Activated CD4-positive, alpha-beta T cell treated with anti-CD3 and anti-CD28 coated beads for 36 hours (primary cell): ENCODE measurements at places on chromosomes 6 and 20. TPM values are rescaled to one million over a fixed set of nuclear protein-coding genes. Genes with fewer than 3 reads are reported as not detected.

DNA sequence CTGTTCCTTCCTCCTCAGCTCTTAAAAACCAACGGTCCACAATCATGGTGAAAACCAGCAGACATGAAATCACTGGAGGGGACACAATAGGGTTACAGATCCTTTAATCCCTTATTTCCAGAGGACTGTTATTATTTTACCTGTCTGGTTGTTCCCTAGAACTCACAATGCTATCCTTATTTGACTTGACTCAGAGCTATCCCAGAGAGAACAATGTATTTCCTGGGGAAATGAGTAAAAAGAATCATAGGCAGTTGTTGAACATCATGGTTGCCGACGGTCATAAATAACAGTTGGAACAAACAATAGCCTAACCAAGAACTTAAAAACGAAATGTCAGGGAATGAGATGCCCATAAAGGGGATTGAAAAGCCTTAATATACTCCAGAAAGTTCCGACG lies 9.3 kb downstream of the OR2H1 start:
- no peak for DNase-seq
- H3K27me3 ChIP-seq: peaks cover 10% of the 10 kb centered on the region
- no peak overlapping the region for H3K27ac ChIP-seq
- no peaks in the 10 kb centered on the region for H3K36me3 ChIP-seq
- no peaks in the 10 kb centered on the region for H3K4me1 ChIP-seq
- no peak overlapping the region for H3K4me3 ChIP-seq

GRCh38 chr6:21360336-21360735 lies 233.2 kb upstream of the SOX4 start:
- H3K4me1 ChIP-seq: no peaks in the 10 kb centered on the region
- no peak overlapping the region for H3K27ac ChIP-seq
- no peak overlapping the region for H3K4me3 ChIP-seq
- H3K27me3 ChIP-seq: no peaks in the 10 kb centered on the region
- H3K36me3 ChIP-seq: no peaks in the 10 kb centered on the region
- DNase-seq: no peak

DLL1 gene
- 0.91 TPM for total RNA-seq

GRCh38 chr20:8474027-8474668 lies 342.1 kb downstream of the PLCB1 start:
- H3K27me3 ChIP-seq: no peaks in the 10 kb centered on the region
- H3K4me1 ChIP-seq: no peaks in the 10 kb centered on the region
- DNase-seq: no peak
- no peak overlapping the region for H3K27ac ChIP-seq
- no peaks in the 10 kb centered on the region for H3K36me3 ChIP-seq

- H3K27ac ChIP-seq: no peak overlapping the region
- H3K4me1 ChIP-seq: peaks cover 7% of the 10 kb centered on the region
- H3K4me3 ChIP-seq: no peak overlapping the region
- no peaks in the 10 kb centered on the region for H3K36me3 ChIP-seq
Measured at GRCh38 chr6:166275714-166276166, 32.5 kb downstream of the PRR18 start.

GRCh38 chr6:14703586-14703985 lies 542.3 kb upstream of the JARID2 start:
- H3K27me3 ChIP-seq: no peaks in the 10 kb centered on the region
- no peak overlapping the region for H3K4me3 ChIP-seq
- peaks cover 34% of the 10 kb centered on the region for H3K4me1 ChIP-seq
- peaks cover 9% of the 10 kb centered on the region for H3K36me3 ChIP-seq
- DNase-seq: no peak

DNA sequence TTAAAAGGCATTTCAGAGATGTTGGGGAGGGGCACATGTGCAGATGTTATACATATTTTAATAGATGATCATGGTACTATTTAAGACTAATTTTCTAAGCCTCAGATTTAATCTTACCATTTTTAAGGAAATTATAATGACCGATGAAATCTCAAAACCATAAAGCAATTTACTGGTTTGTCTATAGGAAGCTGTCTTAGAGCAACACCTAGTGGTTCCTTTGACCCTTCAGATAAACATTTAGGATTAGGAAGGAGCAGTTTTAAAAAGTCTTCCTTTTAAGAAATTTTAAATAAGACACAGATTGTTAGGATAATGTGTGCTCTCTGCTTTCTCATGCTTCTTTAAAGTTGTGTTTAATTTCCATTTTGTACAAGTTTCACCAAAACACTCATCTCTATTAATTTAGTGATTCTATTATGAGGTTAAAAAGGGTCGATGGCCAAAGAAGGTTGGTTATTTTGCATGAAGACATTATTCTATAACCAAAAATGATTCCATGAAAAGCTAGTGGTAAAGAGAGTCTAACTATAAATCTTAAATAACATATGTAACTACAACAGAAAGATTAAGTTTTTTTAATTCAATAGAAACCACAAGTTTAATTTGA lies 376.4 kb downstream of the HACE1 start:
- no peak for DNase-seq
- H3K4me3 ChIP-seq: no peak overlapping the region
- H3K27me3 ChIP-seq: peaks cover 7% of the 10 kb centered on the region
- no peak overlapping the region for H3K27ac ChIP-seq

SMPDL3A gene
- total RNA-seq: not detected

DACT2 gene
- total RNA-seq: 0.39 TPM

DNA sequence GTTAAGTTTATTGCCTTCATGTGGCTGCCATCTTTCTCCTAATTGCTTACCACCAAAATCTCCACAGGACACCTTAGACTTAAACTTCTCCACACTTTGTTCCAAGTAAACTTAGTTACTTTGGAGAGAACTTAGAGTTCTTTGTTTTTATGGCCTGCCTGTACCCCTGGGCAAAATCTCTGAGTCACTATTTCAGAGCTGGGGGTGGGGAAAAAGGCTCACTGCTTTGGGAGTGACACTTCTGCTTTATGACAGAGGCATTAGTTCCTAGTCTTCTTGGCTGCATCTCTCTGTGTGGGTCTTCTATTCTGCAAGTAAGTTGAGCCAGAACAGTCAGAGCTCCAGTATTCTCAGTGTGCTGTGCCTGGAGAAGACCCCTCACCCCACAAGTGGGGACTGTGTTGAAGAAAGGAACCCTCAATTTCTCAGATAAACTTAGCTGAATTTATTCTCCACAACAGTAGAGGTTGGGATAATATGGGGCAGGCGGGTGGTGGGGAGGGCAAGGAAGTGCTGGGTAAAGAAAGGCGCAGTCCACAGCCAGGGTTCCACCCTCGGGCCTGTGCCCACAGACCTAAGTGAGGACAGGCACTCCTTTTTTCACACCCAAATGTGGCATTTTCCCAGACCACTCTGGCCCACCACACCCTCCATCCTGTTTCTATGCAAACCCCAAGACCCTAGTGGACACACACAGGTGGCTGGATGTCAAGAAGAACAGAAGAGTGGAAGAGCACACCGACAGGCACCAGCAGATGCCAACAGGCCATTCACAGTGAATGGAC lies 636.6 kb upstream of the MAN1A1 start:
- H3K36me3 ChIP-seq: no peaks in the 10 kb centered on the region
- H3K27me3 ChIP-seq: no peaks in the 10 kb centered on the region
- no peaks in the 10 kb centered on the region for H3K4me1 ChIP-seq

DNA sequence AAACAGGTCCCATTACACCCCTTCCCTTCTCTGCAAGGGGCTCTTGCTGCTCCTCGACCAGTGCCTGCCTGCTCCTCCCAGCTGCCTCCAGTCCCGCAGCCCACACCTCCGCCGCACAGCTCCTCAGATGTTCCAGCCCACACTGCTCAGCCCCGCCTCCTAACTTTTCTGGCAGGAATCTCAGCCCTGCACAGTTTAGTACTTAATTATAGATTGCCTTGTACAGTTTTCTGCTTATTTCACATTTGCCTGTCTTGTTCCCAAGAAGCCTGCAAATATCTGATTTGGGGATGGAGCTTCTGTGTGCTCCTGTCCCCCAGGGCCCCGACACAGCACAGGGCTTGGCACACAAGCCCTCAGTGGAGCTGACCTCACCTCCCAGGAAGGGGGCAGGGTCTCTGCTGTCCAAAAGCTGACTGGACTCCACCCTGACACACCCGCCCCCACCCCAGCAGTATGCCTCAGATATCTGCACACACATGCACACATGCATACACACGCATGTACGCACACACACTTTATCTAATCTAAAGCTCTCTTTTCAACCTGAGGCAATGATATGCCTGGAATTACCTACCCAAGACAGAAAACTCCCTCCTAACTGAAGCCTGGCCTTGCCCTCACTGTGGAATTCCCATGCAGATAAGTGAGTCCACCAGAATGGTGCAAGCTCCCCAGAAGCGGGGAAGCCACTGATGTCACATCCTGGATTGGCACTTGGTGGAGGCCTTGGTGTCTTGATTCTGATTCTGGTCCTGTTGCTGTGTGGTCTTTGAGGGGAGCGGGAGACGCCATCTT lies 1.2 kb upstream of the PNPLA1 start:
- DNase-seq: no peak
- H3K4me1 ChIP-seq: no peaks in the 10 kb centered on the region
- H3K27ac ChIP-seq: no peak overlapping the region
- H3K36me3 ChIP-seq: no peaks in the 10 kb centered on the region
- H3K4me3 ChIP-seq: no peak overlapping the region

DNA sequence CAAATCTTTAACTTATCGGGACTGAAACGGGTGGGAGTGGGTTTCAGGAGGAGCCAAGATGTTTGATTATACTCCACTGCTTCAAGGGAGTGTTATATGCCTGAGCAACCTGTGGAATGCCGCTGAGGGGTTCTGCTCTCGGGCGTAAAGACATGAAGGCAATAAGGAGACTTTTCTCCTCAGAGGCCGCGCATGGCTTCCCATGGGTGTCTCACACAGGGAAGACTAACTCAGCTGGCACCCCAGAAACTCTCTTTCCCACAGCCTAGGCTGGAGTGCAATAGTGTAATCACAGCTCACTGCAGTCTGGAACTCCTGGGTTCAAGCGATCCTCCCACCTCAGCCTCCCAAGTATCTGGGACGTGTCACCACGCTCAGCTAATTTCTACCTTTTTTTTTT lies 5.1 kb upstream of the C20orf141 start:
- H3K27ac ChIP-seq: no peak overlapping the region
- H3K4me1 ChIP-seq: no peaks in the 10 kb centered on the region
- DNase-seq: no peak
- H3K36me3 ChIP-seq: no peaks in the 10 kb centered on the region

- no peaks in the 10 kb centered on the region for H3K36me3 ChIP-seq
- H3K4me3 ChIP-seq: no peak overlapping the region
- no peak overlapping the region for H3K27ac ChIP-seq
- DNase-seq: no peak
- no peaks in the 10 kb centered on the region for H3K4me1 ChIP-seq
- no peaks in the 10 kb centered on the region for H3K27me3 ChIP-seq
Measured at GRCh38 chr6:51568771-51569170, 518.6 kb downstream of the PKHD1 start.

ADGRF5 gene
- total RNA-seq: not detected

EYA2 gene
- total RNA-seq: not detected

GRCh38 chr6:3885262-3886036 lies 36.3 kb downstream of the FAM50B start:
- DNase-seq: no peak
- no peaks in the 10 kb centered on the region for H3K4me1 ChIP-seq
- H3K27me3 ChIP-seq: peaks cover 2% of the 10 kb centered on the region
- no peaks in the 10 kb centered on the region for H3K36me3 ChIP-seq
- H3K4me3 ChIP-seq: no peak overlapping the region

MARCKS gene
- total RNA-seq: 0.27 TPM

BPIFB2 gene
- total RNA-seq: not detected

CCN2 gene
- not detected for total RNA-seq

NKX2-2 gene
- not detected for total RNA-seq

DNA sequence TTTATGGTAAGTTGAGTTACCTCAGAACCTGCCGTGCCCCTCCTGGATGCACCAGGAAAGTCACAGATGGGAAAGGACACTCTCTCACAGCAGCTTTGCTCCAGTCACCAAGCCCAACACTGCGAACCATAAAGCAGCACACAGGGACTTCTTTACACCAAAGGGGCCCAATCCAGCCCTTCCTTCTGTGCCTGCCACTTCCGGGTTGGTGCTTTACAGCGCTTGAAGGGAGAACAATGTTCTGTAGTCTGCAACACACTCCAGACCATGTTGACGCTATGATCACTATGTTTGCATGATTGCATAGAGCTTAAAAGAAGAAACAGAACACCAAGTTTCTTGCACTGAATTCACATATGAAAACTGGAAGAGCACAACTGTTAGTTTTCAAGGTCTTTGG lies 57.1 kb downstream of the SERAC1 start:
- H3K27ac ChIP-seq: no peak overlapping the region
- no peaks in the 10 kb centered on the region for H3K4me1 ChIP-seq
- peaks cover 10% of the 10 kb centered on the region for H3K36me3 ChIP-seq
- H3K4me3 ChIP-seq: no peak overlapping the region

DNA sequence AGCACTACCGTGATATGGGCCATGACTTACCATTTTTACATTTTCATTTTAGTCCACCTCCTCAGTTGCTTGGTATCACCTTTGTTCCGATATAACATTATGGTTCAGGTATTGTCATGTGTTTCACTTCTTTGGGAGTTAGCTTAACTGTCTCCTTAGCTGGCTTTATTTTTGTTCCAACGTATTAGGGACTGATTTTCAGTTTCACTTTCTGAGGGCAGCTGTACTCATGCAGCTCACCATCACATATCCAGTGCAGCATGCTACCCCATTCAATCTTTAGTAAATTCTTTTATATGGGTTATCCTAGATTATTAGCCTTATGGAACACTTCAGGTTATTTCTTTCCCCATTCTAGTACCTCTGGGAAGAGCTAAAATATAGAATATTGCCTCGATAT lies 362.2 kb upstream of the IRAK1BP1 start:
- H3K4me3 ChIP-seq: no peak overlapping the region

TNFRSF6B gene
- 1.7 TPM for total RNA-seq

GRCh38 chr6:36867471-36868224 lies 7.0 kb downstream of the PPIL1 start:
- H3K4me3 ChIP-seq: no peak overlapping the region
- no peaks in the 10 kb centered on the region for H3K27me3 ChIP-seq
- H3K4me1 ChIP-seq: peaks cover 65% of the 10 kb centered on the region
- no peak for DNase-seq

TGM3 gene
- not detected for total RNA-seq

GSTA1 gene
- total RNA-seq: not detected

DNA sequence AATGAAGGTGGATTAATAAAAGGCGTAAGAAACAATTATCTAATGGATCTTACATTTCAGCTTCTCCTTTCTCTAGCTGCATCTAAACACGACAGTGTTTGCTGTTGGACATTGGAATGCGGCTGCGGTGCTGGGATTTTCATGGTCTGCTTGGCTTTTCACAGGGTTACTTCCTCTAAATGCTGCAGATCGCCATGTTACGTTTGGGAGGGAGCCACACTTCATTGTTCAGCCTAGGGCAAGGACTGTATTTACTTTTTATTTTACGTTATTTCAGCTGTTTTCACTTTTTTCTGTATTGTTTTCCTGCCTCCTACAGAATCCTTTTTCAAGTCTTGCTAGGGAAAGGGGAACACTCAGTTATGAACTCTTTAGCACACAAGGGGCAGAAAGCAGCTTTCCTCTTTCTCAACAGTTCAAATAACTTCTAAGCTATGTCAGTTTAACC lies 97.9 kb upstream of the MTHFD1L start:
- H3K27ac ChIP-seq: no peak overlapping the region
- H3K4me1 ChIP-seq: peaks cover 2% of the 10 kb centered on the region
- H3K36me3 ChIP-seq: no peaks in the 10 kb centered on the region

DNA sequence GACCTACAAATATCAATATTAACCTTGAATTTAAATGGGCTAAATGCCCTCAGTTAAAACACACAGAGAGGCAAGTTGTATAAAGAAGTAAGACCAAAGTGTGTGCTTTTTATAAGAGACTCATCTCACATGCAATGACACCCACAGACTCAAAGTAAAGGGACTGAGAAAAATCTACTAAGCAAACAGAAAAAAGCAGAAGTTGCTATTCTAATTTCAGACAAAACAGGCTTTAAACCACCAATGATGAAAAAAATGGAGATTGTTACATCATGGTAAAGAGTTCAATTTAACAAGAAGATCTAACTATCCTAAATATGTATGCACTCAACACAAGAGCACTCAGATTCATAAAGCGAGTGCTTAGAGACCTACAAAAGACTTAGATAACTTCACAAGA lies 741.9 kb upstream of the MARCKS start:
- no peak overlapping the region for H3K4me3 ChIP-seq
- H3K27me3 ChIP-seq: no peaks in the 10 kb centered on the region
- no peaks in the 10 kb centered on the region for H3K4me1 ChIP-seq
